H4 (cell line): ENCODE measurements at places on chromosomes 5 and 9.

DNA sequence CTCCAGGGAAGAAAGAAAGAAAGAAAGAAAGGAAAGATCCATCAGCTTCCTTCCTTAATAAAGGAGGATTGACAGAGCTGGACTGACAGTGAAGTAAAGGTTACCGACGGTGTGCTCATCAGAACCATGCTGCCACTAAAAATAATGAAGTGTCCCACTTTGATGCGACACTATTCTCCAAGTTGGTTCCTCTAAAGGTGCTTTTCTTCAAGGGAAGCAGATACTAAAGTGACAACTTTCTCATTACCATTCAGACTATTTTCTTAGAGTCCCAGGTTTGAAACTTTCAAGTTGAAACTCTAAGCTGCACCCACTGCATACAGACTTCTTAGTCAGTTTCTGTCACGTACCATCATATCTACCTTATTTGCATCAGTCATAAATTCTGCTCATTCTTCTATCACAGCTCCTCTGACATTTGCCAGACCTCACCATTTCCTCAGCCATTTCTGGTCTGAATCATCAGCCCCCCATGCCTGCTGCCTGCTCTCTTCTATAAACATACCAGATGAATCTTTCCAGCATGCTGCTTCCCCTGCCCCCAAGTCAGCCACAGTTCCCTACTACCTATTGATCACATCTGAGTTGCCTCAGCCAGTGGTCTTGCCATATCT is 177.6 kb downstream of the DEPDC1B start:
- DNase-seq: no peak

DNA sequence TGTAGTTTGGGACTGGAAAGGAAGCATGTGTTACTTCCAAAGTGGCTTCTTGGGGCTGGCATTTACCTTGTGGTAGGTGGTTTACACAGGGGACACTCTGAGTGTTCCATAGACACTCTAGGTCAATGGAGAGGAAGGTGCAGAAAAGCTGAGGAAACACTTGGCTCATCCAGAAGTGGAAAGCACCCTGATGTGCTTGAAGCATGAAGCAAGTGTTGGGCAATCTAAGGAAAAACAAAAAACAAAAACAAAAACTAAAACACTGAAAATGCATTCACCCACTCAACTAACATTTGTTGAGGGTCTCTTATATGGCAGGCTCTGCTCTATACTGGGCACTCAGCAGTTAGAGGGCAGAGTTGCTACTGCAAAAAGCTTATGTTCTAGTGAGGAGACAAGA is 2.9 kb upstream of the ERAP2 start:
- DNase-seq: no peak

GRCh38 chr9:93436218-93436617 is 15.3 kb upstream of the FAM120A start:
- peak; percentile 13 for DNase-seq

GRCh38 chr9:77420641-77421040 is 227.5 kb downstream of the GNA14 start:
- DNase-seq: no peak

GRCh38 chr5:38463634-38464521 is 92.6 kb downstream of the LIFR start:
- DNase-seq: peak; percentile 67

DNA sequence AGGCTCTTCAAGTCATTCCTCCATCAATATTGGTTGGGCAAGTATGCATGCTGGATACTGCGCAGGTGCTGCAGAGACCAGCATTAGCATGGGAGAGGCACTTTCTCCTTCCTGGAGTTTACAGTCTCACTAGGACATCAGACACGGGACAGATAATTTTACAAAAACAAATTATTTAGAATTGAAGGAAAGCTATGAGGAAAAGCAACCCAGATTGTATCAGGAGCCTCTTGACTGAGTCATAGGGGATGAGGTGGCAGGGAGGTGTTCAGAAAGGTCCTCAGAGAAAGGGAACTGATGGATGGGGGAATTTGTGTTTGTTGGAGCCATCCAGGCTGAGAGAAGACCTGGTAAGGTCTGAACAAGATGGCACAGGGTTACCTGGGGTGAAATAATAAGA is 24.5 kb upstream of the RAB14 start:
- no peak for DNase-seq

- no peak for DNase-seq
These were observed 4.4 kb downstream of the LCN9 start for GRCh38 chr9:135667463-135668001.
